ENCODE measurements at places on chromosomes 16 and 17.

DNA sequence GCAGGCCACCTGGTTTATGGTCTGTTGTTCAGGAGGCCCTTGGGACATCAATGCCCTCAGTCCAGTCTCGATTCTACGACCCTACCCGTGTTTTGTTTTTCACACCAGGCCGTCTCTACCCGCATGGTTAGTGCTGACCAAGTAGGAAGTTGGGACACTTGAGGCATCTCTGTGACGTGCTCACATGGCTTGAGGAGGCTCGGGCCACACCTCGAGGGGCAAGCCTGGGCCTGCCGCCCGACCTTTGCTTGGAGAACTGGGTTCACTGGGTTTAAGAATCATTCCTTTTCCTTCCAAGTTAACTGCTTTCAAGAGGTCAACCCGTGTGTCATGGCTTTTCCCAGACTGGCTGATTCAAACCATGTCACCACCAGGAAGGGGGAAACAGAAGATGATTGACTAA is 86.8 kb downstream of the CMIP start:
- DNase-seq: no peak

DNA sequence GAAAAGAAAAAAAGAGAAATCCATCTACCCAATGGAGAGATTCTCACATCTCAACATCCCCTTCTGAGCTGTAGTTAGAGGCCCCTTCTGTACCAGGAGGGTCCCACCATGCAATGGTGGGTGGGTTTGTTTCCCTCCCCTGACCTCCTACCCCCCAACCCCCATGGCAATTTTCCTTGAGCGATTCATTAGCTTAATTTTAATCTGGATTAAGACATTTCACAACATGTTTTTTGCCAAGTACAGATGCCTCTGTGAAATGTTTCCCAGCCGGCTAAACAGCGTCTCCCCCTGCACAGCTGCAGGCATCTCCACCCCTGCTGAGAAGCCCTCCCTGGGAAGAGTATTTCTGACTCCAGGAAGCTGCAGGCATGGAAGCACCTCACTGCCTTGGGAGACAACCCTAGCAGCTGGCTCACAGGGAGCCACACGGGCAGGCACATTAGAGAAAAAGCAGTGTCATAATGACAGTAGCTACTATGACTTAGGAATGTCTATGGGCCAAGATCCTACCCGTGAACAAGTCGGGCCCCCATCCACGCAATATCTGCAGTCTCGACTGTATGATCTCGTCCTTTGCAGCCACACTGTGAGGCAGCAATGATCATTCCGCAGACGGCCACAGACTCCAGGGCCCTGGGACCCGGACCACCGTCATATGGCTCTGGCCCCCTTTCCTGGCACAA is 117.3 kb downstream of the ADCY9 start:
- no peak for DNase-seq

DNA sequence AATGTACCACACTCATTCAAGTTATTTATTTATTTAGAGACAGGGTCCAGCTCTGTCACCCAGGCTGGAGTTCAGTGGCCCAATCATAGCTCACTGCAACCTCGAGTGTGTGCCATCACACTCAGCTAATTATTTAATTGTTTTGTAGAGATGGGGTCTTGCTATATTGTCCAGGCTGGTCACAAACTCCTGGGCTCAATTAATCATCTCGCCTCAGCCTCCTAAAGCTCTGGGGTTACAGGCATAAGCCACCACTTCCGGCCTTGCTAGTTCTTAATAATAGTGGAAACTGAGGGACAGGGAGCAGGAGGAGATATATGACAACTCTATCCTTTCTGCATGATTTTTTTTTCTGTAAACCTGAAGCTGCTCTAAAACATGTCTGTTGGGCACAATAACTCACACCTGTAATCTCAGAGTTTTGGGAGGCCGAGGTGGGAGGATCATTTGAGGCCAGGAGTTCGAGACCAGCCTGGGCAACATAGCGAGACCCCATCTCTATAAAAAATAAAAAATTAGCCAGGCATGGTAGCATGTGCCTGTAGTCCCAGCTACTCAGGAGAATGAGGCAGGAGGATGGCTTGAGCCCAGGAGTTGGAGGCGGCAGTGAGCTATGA is 11.7 kb upstream of the EXOC7 start:
- DNase-seq: no peak

DNA sequence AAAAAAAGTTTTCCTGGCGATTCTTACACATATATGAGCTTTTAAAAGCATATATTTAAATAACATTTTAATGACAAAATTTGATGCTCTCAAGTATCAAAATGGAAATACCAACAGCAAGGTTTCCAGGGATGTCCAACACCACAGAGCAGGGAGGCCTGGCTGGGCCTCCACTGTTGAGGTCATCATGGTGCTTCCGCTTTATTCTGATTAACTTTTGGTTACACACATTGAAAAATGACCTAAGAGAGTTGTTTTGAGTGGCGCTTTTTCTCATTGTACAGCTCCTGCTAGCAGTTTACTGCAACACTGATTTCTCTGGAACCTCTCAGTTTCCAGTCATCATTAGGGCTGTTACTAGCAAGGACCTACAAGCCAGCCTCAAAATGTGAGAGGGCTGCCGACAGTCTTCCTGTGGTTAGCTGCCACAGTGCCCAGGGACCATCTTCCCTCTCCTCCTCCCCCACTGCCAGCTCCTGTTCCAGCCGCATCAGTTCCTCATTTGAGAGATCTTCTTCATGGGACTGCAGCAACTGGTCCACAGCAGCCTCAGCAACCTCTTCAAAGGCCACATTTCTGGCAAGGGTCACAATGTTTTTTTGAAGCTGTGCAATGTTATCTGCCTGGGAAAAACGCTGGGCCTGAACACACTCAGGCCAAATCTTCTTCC is 21.3 kb downstream of the DEF8 start:
- no peak for DNase-seq

Data from NCI-H510A (cell line).